Right renal cortex interstitium (tissue), 3 donors: ENCODE measurements at places on chromosomes 5 and 9.

DNA sequence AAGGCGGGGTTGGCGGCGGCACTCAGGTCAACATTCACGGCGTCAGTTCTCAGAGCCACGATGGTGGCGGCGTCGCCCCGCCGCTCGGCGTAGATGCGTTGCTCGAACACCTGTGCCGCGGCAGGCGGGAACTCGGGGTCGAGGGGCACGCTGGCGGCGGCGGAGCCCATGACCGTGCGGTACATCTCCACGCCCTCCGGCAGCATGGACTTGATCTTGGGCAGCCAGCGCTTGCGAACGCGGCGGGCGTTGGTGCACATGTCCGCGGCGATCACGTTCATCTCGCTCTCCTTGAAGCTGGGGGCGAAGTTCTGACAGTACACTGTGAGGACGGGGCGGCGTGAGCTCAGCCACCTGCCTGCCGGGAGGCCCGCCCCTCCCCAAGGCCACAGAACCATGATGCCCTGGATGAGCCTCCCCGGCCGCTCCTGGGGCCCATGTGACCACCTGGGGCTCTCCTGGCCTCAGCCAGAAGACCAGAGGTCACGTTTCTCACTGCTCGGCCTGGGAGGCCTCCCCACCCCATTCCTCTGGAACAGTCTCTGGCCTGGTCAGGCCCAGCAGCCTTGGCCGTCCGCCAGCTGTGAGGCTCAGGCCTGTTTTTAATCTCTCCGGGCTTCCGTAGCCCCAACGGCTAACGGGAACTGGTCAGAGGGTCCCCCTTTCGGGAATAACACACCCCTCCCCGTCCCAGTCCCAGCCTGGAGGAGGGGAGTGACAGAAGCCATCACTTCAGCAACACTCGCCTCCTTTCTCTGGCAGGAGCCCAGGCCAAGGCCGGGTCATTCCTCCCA is 50.7 kb upstream of the UBAC1 start:
- no peak for DNase-seq

- no peak for DNase-seq
Measured at GRCh38 chr9:34025062-34025461, 23.6 kb downstream of the UBAP2 start.

DNA sequence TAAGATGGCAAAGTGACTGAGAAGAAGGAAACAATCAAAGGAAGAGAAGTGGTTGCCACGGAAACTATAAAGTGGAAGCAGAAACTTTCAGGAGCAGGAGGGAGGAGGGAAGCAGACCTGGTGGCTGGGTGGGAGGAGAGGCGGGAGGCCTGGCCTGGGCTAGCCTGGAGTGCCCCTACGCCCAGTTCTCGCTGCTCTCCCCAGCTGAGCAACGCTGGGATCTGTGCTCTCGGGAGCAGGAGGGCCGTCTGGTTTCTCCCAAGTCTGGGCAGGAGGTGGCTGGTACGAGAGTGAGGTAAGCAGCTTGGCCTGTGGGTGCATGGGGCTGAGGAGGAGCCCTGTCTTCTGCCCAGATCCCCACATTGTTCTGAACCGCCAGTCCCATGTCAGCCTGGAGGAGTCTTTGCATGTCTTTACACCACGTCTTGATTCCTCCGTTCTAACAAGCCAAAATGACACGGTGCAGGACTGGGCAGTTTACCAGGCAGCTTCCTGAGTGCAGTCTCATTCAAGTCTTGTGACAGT is 15.0 kb upstream of the DAB2IP start:
- no peak for DNase-seq

GRCh38 chr9:111161015-111161415 is 122.7 kb upstream of the LPAR1 start:
- no peak for DNase-seq

DNA sequence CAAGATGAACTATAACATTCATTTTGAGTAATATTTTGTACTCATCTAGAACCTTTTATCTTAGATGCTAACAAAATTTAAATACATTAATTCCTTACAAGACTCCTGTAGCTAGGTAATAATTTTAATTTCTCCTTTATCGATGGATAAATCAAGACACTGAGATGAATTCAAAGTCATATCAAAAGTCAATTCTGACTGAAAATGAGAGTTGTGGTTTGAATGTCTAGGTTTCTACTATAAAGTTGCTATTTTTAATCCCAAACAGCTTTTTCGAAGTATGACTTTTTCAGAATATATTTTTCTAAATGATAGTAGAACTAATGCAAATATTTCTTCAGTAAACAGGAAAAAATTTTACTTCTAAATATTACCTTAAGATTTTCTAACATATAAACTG is 491.7 kb upstream of the FAM174A start:
- no peak for DNase-seq

DNA sequence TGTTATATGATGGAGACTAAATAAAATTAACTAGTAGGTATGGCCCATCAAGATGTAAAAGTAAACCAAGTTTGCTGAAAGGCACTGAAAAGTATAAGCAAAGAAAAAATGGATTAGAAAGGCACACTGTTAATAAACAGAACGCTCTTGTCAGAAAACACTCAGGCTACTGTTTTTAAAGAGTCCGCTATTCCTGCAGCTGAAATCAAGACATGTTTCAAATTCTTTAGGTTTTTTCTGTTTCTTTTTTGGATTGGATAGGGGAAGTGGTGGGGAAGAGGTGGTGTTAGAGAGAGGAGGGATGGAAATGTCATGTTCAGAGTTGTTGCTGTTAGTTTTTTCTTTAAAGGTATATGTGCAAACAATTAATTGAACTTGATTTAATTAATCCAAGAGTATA is 17.5 kb downstream of the OSTF1 start:
- no peak for DNase-seq

DNA sequence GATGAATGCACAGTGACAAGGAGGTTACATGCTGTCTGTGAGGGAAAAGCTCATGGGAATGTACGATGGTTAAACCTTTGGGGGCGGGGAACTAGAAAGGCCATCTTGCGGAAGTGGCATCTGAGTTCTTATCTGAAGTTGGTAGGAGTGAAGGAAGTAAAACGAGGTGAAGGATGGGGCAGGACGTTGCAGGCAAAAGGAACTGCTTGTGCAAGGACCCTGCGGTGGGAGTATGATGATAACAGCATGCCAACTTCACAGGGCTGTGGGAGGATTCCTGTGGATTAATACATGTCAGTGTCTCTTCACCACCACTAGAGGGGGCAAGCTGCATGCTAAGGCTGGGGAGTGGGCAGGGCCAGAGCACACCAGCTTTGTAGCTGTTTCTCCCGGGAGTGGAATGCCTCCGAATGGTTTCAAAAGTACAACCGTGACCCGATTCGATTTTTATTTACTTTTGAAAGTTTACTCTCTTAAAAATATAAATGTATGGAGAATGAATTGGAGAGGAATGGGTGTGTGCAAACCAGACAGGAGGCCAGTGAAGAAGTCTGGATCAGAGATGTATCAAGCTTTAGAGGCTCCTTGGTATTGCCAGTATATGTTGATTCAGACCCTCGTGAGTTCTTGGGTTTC is 62.5 kb downstream of the CYFIP2 start:
- DNase-seq = peak; percentile 71

- no peak for DNase-seq
Measured at GRCh38 chr5:176809544-176810080, 747 bp upstream of the UNC5A start.

DNA sequence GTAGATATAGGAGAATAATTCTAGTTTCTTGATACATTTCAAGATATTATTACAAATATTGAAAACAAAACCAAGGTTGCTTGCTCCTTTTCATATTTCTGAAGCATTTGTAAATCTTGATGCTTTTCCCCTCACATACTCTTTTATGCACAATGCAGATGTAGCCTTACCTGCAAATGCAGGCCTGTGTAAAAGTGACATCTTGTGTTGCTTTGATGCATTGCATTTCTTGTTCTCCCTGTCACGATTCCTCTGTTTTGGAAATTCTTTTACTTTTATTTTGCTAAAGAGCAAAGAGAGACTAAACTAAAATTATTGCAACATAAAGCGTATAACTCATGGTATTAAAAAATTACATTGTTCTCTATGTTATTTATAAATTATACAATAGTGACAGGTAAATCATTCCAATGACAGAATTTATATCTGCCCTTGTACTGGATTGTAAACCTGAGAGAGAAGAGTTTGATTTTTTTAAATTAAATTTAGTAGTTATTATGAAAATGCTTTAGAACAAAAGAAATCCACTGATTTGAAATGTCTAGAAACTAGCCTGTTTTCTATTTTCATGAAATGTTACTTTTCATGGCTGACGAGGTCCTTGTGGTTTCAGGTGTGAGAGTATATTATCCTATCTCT is 970.0 kb downstream of the MAT2B start:
- no peak for DNase-seq

DNA sequence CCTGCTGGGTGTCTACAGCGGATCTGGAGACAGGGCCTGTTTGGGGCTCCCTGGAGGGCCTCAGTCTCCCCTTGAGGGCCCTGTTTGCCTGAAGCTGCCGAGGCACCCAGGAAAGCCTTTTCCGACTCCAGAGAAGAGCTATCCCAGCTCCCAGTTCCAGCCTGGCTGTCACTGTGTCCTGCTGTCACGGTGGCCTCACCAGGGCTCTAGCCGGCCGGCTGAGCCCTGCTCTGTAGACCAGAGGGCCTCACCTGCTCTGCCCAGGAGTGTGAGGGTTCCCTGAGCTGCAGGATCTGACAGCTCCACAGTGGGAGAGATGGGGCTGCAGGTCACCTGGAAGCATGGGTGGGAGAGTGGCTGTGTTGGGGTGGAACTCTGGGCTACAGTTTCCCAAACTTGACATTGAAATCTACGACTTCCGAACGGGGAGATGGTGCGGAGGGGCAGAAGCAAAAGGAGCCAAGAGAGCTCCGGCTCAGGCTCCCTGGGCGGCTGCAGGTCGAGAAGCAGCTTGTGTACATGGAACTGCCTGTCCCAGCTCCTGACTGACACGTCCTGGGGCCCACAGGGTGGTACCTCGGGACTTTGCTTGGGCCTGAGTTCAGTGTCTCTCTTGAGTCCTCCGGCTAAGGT is 94.9 kb downstream of the CACNA1B start:
- DNase-seq = no peak

DNA sequence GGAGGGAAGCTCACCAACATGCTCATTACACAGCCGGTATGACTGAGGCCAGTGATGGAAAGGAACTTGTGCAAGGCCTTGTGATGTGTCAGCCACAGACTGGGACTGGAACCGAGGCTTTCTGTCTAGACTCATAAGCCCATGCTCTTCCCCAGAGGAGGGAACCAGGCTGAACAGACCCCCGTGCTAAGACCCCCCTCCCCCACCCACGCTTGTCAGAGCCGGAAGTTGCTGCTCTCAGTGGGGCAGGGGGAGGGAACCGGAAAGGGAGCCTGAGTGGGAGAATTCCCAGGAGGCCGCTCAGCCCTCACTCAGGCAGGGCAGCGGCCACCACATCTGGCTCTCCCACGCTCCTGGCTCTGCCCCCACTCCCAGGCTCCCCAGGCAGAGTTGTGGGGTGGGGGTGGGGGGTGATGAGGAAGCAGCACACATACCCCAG is 4.1 kb upstream of the PDGFRB start:
- DNase-seq = no peak

GRCh38 chr5:43563321-43563720 is 6.4 kb upstream of the PAIP1 start:
- DNase-seq = no peak

DNA sequence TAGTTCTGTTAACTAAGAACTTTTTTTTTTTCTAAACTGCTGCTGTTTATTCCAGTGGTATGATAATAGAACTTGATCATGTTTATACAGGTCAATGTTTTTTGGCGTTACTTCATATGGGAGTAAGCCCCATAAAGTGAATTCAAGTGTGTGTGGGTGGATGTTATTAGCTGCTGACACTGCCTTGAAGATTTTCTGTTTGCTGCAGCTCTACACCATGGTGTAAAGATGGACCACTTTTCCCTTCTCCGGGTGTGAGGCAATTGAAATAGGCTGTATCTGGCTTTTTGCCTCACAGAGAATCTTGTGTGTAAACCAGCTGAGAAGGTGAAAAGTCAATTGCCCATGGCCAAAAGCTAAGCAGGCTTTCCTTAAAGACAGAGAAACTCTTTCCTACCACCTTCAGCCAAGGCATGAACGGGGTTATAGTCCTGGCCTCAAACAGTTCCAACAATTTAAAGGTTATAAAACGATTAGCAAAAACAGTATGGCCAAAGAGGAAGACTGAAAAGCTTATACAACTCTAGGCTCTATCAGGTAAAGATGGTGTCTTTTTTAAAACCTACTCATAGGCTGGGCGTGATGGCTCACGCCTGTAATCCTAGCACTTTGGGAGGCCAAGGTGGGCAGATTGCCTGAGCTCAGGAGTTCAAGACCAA is 33.9 kb upstream of the ABCA1 start:
- no peak for DNase-seq

GRCh38 chr9:19495186-19496028 is 86.6 kb downstream of the ACER2 start:
- DNase-seq = no peak

DNA sequence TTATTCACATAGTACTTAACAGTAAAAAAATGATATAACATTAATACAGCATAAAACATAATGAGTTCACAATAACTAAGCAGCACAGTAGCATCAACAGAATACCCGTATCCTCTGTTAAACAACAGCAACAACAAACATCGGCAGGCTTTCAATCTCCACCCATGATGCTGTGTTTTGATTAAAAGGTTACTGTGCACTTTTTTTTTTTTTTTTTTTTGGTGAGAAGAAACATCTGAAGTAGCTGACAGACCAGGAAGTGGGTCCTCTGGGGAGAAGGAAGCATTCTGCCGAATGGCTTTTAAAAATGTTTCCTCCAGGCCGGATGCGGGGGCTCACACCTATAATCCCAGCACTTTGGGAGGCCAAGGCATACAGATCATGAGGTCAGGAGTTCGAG is 282.3 kb downstream of the EPB41L4A start:
- no peak for DNase-seq

GRCh38 chr5:100520348-100520747 is 14.8 kb upstream of the FAM174A start:
- no peak for DNase-seq

DNA sequence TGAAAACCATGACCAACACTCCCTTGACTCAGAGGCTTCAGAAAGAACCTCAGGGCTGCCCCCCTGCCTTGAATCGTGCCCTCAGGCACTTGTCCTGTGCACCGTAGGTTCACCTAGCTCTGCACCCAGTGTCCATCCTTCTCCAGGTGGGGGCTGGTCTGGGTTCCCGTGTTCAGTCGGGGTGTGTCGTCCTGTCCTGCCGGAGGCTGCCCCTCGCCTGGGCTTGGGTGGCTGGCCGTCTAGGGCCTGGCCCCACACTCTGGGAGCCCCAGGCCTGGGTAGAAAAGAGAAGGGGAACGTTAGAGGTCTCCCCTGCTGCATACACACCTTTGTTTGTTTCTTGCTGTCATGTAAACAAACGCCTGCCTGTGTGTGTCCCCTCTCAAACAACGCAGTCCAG is 29.3 kb downstream of the CATSPER3 start:
- no peak for DNase-seq

GRCh38 chr9:119765632-119766175 is 396.5 kb upstream of the BRINP1 start:
- DNase-seq = no peak

GRCh38 chr9:108869092-108869725 is 7.1 kb downstream of the ACTL7A start:
- no peak for DNase-seq

DNA sequence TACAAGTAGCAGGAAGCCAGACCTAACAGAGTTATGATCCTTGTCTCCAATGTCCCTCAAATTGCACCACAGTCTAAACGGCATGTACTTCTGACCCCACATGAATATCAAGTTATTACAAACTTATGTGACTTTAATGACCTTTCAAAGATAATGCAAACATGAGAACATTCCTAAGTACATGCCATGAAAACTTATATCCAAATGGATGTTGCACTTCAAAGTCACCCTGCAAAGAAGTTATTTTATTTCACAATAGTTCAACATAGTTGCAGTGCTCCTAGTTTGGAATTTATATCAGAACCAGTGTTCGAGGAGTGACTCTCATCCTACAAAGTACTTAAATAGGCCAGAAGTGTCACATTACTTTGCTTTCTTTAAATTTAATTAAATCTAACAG is 41.2 kb upstream of the ITGA1 start:
- no peak for DNase-seq
